ENCODE measurements at places on chromosomes 1 and 21.

- no peak for DNase-seq
Observed at GRCh38 chr1:104929280-104929679, 1179.6 kb downstream of the AMY1C start.

GRCh38 chr21:34074283-34075090 lies 1.1 kb downstream of the MRPS6 start:
- no peak for DNase-seq

- no peak for DNase-seq
Observed at GRCh38 chr1:23424293-23425192, at the start of gene TCEA3. Gene TCEA3 (minus strand): TSS chr1:23424748. CDS start chr1:23424633, 115 bp downstream.

DNA sequence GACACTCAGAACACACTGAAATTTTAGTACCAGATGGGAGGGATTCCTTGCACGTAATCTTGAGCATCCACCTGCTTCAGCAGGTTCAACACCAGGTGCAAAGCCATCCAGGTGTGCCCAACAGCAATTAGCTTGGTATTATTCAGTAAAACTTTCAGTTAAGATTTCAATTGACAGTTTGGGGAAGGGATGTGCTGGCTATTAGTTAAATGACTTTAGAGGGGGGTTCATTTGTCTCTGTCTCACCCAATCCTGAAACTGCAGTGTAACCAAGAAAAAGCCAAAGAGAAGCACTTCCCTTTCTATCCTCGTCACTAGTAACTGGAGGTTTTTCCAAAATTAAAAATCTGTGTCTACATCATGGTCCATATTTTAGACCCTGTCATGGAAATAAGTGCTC lies 90.9 kb downstream of the PIK3R3 start:
- no peak for DNase-seq

GRCh38 chr1:183209533-183210158 lies 23.6 kb downstream of the LAMC2 start:
- DNase-seq: no peak

GRCh38 chr1:234539666-234540403 lies 60.9 kb upstream of the TARBP1 start:
- DNase-seq: no peak

DNA sequence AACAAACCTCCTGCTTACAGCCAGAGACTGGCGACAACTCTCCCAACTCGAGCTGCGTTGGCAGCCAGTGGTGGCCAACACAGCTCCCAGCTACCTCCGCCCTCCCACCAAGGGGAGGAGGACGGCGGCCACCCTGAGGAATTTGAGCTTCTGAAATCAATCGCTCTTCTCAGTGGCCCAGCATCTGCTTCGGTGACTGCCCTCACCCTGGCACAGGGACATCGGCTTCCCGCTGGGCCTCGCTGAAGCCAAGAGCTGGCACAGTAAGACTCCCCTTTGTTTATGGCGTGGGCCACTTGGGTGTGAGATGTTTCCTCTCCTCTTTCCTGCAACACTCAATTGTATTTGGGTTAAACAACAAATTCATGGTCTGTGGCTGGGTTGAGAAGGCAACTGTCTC lies 136.2 kb downstream of the ZBTB18 start:
- no peak for DNase-seq

DNA sequence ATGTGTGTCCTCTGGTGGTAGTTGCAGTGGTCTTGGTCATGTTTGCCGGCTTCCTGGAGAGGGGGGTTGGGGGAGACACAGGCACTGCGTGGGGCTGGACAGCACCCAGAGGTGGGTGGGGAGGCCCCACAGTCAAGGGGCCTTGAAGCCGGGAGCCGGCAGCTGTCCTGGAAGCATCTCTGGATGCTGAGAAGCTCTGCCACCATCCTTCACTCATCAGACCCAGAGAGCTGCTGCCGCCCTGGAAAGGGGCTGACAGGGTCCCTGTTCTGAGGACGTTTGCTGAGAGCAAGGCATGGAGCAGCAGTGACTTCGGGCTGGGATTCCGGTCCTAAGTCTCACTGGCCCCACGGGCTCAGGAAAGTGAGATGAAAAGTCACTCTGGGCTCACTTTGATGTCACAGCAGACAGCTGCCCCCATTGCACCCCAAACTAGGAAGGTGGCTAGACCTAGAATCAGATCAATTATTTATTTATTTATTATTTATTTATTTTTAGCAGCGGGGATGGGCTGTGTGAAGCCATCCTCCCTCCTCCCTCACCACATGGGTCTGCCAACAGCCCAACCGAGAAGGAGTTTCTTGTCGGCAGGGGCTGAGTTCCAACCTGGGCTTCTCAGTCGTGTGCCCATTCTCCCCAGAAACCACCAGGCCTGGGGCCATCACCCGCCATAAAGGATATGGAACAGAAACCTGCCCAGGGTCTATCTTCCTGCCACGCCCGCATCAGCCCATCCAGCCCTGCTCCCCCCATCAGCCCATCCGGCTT lies 547.4 kb downstream of the PTPRU start:
- DNase-seq: no peak

- DNase-seq: no peak
Observed at GRCh38 chr1:160711602-160712311, at the start of gene CD48. Gene CD48 (minus strand): TSS chr1:160711822. CDS start chr1:160711763, 59 bp downstream.

DNA sequence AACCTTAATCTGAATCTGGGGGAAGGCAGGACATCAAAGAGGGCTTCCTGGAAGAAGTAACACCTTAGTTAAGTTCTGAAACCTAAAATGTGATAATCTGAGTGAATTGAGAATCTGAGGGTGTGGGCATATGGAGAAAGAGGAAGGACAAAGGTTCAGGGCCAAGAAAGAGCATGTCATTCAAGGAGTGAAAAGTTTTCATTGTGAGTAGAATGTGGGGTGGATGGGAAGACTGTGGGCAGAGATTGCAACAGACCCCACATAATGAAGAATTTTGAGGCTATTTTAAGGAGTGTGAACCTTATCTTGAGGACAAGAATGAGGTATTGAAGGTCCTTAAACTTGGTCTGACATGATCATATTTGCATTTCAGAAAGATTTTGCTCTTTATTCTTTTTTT lies 227.2 kb downstream of the PTGER3 start:
- no peak for DNase-seq

GRCh38 chr1:91045284-91045683 lies 23.4 kb upstream of the ZNF644 start:
- no peak for DNase-seq

DNA sequence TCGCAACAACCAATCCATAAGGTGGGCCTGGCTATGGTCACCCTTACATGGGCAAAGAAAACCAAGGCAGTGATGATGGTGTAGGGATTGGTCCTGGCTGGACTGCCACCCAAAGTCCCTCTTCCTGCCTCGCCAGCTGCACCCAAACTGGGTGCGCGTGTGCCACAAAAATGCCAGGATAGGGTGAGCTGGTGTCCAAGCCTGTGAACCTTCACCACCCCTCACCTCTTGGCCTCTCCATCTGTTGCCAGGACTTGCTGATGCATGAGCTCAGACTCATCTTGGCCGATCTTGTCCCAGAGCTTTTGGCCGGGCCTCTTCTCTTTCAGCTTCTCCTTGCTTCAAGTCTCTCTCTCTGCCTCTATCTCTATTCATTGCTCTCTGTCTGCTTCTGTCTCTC lies 41.8 kb downstream of the FOXD2 start:
- DNase-seq: no peak

DNA sequence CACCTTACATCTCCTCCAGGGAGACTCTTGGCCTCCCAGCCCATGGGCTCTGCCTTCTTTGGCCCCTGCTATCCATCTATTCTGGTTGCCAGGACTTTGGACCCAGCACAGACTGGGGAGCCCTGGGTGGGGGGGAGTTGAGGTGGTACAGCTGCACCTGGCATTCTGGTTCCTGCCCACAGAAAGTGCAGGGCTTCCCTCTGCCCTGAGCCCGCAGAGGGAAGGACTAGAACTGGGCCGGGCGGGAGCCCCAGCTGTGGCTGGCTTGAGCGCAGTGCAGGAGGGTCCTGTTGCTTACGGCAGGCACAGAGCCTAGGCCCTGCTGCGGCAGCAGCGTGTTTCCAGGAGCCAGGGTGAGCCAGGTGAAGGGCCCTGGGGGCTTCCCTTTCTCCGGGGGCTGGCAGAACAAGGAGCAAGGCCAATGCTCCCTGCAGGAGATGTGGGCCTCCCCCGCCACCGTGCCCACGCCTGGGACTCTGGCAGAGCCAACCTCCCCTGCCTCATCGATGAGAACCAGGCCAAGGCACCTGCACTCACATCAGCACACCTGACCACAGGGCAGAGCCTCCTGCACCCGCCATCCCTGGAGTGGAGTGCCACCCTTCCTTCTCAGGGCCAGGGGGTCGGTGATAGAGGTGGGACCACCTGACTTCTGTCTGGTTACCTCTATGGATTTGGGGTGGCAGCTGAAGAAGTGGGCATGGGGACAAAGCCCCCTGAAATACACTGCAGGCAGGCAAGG lies 16.1 kb downstream of the PARS2 start:
- DNase-seq: no peak

- no peak for DNase-seq
Observed at GRCh38 chr1:16367968-16368890, 1.2 kb downstream of the SZRD1 start.

DNA sequence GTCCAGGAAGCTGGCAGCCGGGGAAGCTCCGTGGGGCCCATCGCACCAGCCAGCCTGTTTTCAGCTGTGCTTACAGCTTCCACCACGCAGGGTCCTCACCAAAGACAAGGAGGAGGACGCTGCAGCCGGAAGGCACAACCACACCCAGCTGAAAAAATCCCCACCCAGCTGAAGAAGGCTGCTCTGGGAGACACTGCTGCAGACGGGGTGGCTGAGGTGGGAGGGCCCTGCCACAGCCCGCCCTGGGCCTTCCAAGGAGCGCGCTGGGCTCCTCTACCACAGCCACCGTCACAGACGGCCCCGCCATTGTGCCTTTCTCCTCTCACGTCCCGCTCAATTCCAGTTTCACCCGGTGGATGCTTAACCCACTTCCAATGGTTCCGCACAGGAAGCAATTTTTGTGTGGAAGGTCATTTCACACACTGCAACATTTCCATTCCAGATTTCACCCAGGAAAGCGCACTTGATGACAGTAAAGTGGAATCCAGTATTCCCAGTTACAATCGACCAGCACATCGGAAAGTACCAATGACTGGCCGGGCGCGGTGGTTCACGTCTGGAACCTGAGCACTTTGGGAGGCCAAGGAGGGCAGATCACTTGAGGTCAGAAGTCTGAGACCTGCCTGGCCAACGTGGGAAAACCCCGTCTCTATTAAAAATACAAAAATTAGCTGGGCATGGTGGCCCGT lies 47.9 kb downstream of the NPHP4 start:
- DNase-seq: no peak

DNA sequence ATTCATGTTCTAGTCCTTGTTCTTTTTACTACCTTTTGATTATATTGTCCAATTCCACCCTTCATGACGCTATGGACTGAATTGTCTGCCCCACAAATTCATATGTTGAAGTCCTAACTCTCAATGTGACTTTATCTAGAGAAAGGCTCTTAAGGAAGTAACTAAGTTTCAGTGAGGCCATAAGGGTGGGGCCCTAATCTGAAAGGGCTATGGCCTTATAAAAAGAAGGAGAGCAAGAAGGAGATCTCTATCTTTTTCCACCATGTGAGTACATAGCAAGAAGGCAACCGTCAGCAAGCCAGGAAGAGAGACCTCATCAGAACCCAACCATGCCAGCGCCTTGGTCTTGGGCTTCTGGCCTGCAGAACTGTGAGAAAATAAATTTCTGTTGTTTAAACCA lies 95.9 kb downstream of the HIVEP3 start:
- DNase-seq: no peak

DNA sequence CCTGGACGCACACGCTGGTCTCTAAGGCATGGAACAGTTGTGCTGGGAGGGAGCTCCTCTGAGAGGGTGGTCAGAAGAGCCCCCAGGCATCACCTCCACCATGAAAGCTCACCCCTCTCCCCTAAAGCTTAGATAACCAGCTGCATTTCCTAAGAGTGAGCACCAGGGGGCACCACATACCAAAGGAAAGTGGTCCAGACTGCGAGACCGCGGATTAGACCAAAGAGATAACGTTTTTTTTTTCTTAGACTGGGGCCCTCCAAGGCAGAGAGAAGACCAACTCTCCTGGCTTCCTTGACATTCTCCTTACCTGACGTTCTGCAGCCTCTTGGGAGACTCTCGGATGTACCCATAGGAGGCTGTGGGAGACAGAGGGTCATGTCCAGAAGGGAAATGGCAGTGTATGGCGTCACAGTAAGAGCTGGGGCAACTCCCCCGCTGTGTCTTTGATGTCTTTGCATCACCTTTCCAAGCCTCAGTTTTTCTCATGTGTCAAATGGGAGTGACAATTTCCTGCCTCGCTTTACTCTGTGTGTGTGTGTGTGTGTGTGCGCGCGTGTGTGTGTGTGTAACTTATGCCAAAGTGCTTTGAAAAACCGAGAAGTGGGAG lies 12.3 kb upstream of the IFNLR1 start:
- peak; percentile 42 for DNase-seq

DNA sequence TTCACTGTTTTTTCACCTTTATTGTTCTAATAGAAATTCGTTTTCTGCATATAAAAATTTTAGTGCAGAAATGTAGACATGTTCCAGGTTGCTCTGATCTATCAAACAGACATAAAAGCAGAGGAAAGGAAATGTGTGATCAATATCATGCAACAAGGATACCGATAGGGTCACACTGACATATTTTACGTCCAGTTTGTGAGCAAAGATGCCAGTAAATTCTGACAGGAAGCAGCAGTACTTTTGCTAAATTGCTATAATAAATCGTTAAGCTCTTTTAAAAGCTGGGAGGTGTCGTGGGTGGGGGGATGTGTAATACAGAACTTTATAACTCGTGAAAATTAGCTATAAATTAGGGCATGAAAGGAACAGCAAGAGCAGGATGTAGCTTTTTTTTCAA lies 955.2 kb downstream of the BRINP3 start:
- no peak for DNase-seq

DNA sequence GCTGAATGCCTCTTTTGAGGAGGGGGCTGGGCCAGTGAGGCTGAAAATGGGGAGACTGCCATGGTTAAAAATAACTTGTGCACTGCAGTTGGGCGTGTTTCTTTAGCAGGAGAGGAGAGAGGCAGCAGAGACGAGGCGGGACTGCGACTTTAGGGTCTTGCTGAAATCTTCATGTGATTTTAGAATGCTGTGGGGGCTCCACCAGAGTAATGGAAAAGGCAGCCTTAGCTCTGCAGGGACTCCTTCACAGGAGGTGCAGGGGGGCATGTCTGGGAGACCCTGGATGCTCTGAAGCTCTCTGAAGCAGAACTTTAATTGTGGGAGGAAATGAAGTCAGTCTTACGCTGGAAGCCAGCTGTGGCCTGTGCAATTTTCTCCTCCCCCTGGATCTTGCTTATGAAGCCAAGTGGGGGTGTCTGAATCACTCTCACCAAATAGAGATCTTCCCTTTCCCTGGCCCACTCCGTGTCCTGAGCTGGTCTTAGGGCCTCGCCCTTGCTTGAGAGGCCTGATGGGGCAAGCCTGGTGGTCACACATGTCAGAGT lies 60.8 kb downstream of the NDUFS5 start:
- no peak for DNase-seq

- DNase-seq: no peak
Observed at GRCh38 chr1:110672001-110672752, 2.6 kb downstream of the KCNA3 start.

- DNase-seq: no peak
Observed at GRCh38 chr1:84851839-84852238, 41.2 kb downstream of the LPAR3 start.

All from SK-N-MC (cell line).